Breast epithelium (tissue), 4 donors: ENCODE measurements at places on chromosomes 6 and 20.

- no peak for DNase-seq
Observed at GRCh38 chr20:49582413-49583334, 14.7 kb upstream of the PTGIS start.

GRCh38 chr20:44747166-44748004, 1.7 kb downstream of the KCNK15 start:
- peak; percentile 85 for DNase-seq

DNA sequence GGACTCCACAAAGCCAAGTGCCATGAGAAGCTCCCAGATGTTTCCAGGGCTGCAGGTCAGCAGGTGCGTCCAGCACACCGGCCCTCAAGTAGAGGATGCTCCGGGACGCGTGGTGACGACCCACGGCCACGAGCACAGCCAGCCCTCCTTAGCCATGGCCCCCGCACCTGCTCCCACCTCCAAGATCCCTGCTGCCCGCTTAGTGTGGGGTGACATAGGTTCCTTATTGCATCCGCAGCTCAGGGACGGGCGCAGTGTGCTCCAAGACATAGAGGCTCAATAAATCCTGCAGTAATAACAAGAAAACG, 138.1 kb upstream of the RPS6KA2 start:
- DNase-seq = no peak

GRCh38 chr6:37648465-37649330, 49.0 kb downstream of the MDGA1 start:
- DNase-seq = no peak
